Adipocyte (in vitro differentiated cells): ENCODE measurements at places on chromosomes 11 and 22.

DNA sequence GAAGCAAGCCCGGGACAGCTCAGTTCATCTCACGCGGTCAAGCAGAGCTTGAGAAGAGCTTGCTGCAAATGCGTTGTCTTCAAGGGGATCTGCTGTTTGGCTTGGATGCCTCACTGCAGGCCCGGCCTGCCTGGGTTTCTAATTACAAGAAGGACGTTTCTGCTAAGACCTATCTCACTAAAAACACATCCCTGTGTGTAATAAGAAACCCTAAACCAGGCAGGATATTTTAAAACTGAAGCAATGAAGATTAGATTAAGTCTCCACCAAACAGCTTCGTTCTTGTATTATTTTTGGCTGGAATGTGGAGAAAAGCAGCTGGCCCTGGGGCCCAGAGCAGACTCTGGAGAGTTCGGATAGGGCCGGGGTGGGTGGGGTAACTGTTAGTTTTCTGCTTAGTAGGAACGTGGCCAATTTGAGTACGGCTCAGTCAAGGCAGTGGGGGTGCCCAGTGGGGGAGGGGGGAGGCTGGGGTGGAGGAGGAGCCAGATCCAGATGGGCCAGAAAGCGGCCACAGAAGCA is 6.0 kb downstream of the PKNOX2 start:
- DNase-seq = peak; percentile 86

GRCh38 chr22:36301384-36301828 is 48.5 kb downstream of the APOL1 start:
- DNase-seq = peak; percentile 81

GRCh38 chr11:10743354-10744000 is 7.6 kb upstream of the CTR9 start:
- no peak for DNase-seq

GRCh38 chr22:46993633-46994032 is 231.2 kb downstream of the TBC1D22A start:
- no peak for DNase-seq

GRCh38 chr22:50041361-50042065 is 16.6 kb downstream of the TTLL8 start:
- DNase-seq = no peak

DNA sequence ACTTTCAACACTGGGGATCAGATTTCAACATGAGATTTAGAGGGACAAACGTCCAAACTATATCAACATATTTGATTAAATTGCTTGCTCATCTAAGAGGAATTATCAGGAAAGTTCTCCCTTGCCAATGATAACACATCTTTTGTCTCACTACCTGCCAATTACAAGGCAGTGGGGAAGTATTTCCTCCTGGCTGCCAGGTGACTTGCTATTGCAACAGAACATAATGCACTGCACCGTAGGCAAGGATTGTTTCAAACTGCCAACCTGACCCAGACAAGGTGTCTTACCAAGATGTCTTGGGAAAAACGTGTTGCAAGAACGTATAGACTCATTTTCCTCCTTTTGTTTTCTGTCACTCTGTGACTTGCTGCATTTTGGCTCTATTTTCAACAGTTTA is 711.6 kb downstream of the METTL15 start:
- no peak for DNase-seq

- DNase-seq = no peak
Measured at GRCh38 chr11:27688076-27688475, 12.2 kb downstream of the BDNF start.

GRCh38 chr22:17806437-17806836 is 32.2 kb upstream of the BID start:
- no peak for DNase-seq

- no peak for DNase-seq
Measured at GRCh38 chr22:38925571-38926041, 31.8 kb upstream of the APOBEC3A start.

GRCh38 chr11:132858223-132858622 is 674.1 kb downstream of the OPCML start:
- DNase-seq = peak; percentile 57

- DNase-seq = no peak
Measured at GRCh38 chr11:59459916-59460315, 3.2 kb downstream of the OR4D6 start.

DNA sequence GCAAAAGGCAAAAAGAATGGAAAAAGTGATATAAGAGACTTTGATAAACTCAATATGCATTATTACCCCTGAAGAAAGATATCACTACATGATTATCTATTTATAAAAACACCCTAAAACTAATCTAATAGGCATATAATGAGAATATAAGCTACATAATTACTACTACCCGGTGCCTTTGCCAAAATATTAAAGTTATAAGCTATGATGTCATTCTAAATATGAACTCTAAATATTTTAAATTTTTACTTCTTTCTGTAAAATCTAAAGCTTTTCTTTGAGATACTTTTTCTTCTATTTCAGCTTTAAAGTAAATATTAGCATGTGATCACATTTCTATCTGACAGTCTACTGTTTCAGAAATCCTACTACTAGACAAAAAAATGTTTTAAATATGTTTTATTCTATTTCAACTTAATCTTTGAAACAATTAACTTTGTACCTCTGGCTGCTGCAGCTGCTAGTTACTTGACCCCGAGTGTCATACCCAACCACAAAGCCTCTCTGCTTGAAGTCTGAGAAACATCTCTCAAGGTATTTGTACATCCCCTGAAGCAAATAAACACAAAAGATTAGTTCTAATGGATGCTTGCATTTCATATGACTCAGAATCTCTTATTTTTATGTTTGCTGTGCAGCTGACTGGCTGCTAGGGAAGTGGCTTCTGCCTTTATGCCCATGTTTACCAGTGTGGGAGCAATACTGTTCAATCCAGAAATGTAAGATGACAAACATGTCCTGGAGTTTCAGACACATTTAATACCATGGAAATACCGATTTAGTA is 26.8 kb downstream of the PGM2L1 start:
- peak; percentile 77 for DNase-seq

GRCh38 chr11:91527380-91528030 is 697.1 kb upstream of the FAT3 start:
- DNase-seq = no peak

- no peak for DNase-seq
Measured at GRCh38 chr11:68541116-68541515, 80.6 kb downstream of the PPP6R3 start.

- peak; percentile 74 for DNase-seq
Measured at GRCh38 chr11:61325649-61326414, 7.1 kb downstream of the DDB1 start.

- DNase-seq = no peak
Measured at GRCh38 chr11:73019996-73020395, 122.1 kb downstream of the FCHSD2 start.

- DNase-seq = no peak
Measured at GRCh38 chr11:130095326-130095725, 25.6 kb downstream of the APLP2 start.

DNA sequence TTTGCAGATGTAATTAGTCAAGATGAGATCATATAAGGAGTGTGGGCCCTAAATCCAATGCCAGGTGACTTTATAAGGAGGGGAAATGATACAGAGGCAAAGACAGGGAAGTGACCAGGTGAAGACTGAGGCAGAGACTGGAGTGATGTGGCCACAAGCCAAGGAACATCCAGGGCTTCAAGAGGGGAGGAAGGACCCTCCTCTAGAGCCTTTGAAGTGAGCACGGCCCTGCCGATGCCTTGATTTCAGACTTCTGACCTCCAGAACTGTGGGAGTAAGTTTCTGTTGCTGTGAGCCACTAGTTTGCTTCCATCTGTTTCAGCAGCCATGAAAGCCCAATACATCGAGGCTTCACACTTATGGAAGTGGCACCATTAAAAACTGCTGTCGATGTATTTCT is 78.7 kb downstream of the SHANK2 start:
- DNase-seq = no peak
